CD4-positive, alpha-beta T cell treated with Interleukin-17A for 1 hour (primary cell): ENCODE measurements at places on chromosomes 16 and 17.

DNA sequence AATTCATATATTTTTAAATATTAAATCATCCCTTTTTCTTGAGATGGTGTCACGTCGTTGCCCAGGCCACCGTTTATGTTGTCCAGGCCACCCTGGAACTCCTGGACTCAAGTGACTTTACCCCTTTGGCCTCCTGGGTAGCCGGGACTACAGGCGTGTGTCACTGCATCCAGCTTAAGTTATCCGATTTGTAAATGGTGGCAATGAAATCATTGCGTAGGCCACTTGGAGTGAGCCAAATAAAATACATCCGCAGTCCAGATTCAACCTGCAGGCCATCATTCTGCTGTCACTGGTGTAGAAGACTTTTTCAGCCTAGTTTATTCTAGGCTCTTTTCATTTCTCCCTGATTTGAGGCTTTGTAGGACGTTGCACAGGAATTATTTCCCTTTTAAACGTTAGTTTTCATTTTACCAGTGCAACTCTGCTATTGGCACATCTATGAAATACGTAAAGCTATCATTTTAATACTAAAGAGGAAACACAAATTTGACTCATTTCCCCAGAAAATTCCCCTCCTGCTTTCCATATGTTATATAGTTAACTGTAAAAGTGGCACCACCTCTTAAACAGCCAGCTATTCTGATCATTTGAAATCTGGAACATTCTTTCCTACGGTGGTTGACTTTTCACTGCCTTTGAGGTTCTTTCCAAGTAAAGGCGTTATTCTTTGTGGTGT, 449.8 kb downstream of the MAF start:
- no peak for DNase-seq

DNA sequence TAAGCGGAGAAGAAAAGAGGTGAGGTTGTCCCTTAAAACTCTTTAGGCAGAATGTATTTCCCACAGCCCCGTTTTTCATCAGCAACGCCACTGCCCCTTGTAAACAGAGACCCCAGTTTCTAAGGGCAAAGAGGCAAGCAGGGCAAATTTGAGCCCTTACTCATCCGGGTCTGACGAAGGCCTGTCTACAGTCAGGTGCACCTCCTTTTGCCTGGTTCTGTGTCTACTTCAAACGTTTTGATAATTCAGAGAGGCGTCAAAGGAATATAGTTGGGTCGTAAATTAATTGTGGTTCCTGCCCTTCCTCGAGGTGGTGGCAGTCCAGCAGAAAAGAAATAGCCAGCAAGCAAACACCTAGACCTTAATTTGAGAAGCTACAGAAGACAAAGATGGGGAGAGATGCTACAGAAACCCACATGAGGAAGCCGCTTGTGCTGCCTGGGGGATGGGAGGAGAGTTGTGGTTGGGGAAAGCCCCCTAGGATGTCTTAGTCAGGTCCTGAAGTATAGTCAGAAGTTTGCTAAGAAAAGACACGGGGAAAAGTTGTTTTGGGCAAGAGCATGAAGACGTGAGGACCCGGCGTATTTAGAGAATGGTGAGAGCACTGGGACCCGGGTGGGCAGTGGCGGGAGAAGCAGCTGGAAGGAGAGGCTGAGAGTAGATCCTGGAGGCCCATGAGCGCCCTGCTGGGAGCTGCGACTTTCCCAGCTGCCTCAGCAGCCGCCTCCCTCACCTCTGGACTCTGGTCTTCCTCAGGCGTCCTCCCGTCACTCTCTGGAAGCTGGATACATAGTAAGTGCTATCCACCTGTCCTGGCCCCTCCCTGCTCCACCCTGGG, 2.4 kb downstream of the FBRS start:
- peak; percentile 88 for DNase-seq

DNA sequence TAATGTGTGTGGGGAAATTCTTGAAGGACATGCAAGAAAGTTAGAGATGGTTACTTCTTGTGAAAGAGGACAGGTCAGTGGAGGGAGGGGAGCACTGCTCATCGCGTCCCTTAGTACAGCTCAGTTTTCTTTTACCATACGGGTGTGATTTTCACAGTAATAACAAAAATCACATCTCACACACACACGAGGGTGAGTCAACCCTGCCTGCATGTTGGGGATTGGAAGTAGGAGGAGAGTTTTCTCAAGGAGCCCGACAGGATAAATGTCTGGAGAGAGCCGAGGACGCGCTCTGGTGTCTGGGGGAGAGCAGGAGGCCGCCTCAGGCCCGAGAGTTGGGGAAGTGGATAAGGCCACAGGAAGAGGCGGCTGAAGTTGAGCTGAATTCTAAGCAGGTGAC, 16.4 kb downstream of the PLCD3 start:
- DNase-seq = no peak

DNA sequence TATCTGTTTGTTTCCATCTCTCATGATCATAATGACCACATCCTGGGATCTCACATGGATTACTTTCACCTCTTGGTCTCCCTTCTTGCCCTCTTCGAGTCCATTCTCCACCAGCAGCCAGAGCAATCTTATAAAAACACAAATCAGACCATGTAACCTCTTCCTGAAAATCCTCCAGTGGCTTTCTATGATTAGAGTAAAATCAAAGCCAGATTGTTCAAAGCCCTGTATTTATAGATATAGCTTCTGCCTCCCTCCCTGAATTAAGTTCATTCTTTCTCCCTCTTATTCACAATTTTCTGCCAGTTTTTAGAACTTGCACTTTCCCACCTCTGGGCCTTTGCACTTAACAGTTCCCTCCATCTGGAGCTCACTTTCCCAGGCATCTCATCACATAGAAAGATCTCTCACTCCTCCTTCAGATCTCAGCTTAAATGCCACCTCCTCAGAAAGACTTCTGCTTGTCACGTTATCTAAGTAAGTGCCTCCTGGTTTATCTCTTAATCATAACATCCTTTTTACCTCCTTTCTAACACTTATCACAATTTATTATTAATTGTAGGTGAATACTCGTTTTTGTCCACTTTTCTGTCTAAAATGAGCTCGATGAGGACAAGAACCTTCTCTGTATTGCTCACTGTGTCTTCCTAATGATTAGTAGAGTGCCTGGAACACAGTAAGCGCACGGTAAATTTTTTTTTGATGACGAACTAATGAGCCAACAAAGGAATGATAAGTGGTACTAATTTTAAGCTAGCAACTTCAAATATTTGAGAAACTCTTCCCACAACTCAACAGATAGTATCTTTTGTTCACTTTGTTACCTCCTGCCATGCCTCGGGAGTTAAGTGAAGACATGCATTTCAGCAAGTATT, 80.5 kb downstream of the CYB561 start:
- DNase-seq = no peak

- no peak for DNase-seq
These were observed 108.6 kb downstream of the CMIP start for GRCh38 chr16:81553080-81553813.

DNA sequence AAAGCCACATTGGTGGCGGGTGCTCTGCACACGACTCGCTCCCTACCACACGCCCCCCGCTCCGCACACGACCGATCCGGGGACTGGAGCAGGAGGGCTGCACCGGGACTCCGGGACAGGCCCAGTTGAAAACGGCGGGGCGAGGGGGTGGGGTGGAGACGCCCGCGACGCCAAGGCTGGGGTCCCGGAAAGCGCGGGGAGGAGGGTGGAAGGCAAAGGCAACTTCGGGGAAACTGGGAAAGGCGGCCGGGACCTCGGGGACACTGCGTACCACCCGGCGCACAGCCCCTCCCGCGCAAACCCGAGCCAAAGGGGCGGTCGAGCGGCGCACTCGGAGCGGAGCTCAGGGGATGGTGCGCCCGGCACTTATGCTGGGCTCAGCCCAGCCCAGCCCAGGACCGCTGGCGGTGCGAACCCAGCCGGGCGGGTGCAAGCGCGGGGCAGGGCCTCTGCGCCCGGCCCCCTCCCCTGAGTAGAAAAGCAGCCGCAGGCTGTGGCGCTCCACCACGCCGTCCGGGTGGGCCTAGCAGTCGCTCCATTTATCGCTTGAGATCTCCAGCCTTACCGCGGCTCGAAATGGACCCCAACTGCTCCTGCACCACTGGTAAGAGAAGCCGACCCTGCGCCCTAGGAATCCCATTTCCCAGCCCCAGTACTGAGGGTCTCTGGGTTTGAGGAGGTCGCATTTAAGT, at the start of gene MT1M:
MT1M (plus strand) TSS at position 504 of the 692 bp plus-strand sequence; CDS start at position 577, 73 bp downstream.
- no peak for DNase-seq

DNA sequence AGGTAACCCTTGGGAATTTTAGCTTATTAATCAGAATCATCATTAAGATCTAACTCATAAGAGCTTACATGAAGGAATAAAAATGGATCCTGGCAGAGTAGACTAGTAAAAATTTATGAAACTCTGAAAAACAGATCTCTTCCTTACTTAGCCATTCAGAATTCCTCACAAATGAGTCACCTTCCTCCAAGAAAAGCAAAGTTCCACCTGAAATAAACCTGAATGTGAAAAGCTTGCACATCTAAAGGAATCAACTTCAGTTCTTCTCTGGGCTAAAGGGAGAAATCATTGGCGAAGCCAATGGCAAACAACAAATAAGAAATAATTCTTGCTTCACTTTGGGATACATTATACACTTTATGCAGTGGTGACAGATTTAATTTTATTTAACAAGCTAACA, 22.7 kb downstream of the MYO1D start:
- no peak for DNase-seq

DNA sequence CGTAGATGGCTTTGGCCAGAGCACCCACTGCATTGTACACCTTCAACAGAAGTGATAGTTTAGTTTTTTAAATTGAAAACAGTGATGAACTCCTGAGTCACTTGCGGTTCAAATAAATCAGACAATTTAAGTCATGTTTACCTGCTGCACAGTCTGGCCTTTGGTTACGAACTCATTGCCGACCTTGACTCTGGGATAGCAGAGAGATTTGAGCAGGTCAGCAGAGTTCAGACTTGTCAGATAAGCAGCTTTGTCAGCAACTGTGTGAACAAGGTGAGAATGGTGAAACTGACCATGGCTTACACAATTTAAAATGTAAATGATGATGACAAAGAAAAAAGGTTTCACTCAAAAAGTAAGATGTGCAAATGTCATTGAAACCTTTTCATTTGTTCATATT, 9.3 kb downstream of the MYH4 start:
- DNase-seq = no peak

- no peak for DNase-seq
These were observed 301.5 kb upstream of the CDH5 start for GRCh38 chr16:66064801-66065530.

DNA sequence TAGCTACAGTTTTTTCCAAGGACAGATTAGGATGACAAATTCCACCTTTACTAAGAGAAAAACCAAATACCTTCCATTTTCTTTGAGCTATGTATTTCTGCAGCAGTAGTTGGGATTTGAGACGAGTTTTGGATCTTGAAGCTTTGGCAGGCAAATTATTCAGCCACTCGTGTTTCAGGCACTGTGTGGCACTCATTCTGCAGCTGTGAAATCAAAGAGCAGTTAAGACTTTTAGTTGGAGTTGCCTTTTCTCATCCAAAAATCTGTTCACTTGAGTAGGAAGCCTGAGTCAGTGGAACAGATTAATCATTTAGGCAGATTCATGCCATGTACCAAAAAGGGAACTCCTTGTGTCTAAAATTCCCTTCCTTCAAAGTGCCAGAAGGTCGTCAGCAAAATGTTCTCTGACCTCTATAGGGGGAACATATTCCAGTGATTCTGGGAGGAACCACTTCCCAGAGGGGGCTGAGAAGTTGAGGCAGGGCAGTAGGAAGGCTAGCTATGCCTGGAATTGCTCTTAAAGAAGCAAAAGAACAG, 20.1 kb downstream of the ORC6 start:
- no peak for DNase-seq
